PC-9 (cell line): ENCODE measurements at places on chromosomes 6 and 20. TPM values are rescaled to one million over a fixed set of nuclear protein-coding genes. Genes with fewer than 3 reads are reported as not detected.

DNA sequence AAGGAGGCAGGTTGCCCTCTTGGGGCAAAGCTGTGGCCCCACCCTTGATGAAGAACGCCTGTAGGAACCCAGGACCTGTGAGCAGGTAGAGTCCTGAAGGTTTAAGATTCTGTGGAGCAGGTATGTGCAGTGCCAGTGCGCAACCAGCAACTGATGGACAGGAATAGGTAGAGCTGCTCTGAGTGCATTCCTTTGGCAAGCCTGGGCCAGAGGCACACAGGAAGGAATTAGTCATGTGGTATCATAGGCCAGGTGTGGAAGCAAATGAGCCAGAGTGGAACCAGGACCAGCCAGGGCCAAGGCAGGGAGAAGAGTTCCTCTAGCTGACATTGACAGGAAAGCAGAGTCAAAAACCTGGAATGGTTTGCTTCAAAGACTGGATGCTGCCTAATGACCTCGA is 1.4 kb upstream of the KHDC1 start:
- DNase-seq = peak; percentile 35

DNA sequence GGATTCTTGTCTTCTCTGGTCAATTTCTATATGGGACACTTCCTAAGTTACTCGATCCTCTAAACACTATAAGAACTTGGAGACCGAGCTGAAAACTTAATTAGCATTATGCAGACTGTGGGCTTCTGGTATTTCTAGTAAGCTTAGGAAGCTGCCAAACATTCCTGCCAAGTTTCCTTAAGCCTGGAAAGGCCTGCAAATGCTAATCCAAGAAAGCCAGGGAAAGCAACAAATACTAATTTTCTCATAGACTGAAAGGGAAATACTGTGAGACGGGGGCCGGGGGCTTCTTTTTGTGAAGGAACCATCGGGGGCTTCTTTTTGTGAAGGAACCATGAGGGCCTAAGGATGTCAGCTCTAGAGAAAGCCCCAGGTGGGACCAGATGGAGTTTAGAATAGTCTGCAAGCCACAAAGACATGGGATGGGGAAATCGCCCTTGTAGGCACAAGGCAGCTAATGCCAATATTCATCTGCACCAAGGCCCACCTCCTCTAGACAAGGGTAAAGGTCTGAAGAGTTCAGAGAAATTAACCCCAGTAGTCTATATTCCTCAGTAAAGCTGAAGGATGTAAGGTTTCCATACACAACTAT is 332.4 kb upstream of the PRDM1 start:
- DNase-seq = no peak

GRCh38 chr20:51660672-51661608 is 107.2 kb downstream of the ATP9A start:
- peak; percentile 73 for DNase-seq

DNA sequence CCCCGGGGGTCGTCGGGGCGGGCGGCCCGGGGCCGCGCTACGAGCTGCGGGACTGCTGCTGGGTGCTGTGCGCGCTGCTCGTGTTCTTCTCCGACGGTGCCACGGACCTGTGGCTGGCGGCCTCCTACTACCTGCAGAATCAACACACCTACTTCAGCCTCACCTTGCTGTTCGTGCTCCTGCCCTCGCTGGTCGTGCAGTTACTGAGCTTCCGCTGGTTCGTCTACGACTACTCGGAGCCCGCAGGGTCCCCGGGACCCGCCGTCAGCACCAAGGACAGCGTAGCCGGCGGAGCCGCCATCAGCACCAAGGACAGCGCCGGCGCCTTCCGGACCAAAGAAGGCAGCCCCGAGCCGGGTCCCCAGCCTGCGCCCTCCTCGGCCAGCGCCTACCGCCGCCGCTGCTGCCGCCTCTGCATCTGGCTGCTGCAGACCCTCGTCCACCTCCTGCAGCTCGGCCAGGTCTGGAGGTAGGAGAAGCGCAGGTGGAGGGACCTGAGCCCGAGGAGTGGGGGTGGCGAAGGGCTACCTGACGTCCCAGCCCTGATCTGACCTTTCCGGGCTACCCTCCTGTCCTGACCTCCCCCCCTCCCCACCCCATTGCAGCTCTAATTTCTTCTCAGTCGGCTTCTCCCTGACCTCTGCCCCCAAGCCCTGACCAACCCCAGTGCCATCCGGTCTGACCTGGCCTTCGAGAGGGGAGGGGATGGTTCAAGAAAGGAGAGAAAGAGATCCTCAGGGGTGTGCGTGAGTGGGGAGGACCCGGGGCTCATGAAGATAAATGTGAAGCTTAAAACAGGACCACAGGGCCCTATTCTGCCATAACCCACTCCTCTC is 558 bp downstream of the XKR7 start:
- no peak for DNase-seq

DNA sequence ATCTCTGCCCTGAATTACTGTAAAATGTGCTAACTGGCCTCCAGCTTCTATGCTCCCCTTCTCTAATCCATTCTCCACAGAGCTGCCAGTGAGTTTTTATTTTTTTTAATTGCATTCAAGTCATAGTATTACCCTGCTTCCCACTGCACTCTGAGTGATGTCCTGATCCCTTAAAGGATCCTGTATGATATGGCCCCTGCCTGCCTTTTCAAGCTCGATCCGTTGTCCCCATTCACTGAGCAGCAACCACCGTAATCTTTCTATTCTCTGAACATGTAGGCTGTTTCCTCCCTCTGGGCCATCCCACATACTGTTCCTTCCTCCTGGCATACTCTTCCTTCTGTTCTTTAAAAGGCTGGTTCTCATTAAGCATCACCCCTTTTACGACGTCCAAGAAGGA is 9.3 kb downstream of the TNFRSF21 start:
- no peak for DNase-seq

GRCh38 chr6:122116119-122116834 is 283.2 kb upstream of the HSF2 start:
- no peak for DNase-seq

- DNase-seq = no peak
Observed at GRCh38 chr6:76681781-76682180, 609.3 kb upstream of the IMPG1 start.

GRCh38 chr20:19683188-19683587 is 74.9 kb upstream of the RIN2 start:
- DNase-seq = no peak

DNA sequence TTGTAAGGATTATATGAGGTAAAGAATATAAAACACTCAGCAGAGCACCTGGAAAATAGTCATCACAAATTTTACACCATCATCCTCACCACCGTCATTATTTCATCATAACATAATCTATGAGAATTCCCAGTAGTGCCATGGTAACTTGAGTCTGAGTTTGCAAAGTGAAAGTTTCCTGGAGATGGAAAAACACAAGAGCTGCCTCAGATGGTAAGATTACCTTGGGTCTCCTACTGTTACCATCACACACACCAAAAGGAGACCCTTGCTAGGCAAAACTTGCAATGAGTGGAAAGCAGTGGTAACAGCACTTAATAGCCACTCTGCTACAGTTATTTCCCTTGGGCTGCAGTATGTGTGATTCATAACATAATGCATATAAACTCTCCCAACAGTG is 589.8 kb downstream of the RNF144B start:
- no peak for DNase-seq

DNA sequence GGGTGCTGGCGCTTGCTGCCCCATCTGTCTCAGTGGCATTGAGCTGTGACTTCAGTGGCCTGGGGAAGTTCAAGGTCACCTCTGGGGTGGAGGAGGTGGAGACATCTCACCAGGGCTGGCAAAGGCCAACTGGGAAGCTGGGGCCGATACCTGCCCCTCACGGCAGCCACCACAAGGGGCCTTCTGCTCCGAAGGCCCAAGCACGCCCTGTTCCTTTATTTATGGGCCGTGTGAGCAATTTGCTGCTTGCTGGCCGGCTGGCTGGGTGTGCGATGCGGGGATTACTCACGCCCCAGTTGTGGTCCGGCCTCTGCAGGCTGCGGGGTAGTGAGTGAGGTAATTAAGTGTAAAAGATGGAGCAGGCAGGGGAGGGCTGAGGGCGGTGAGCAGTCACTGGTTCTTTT is 13.2 kb upstream of the SCRT2 start:
- peak; percentile 12 for DNase-seq

- no peak for DNase-seq
Observed at GRCh38 chr6:119584088-119584487, 234.5 kb upstream of the MAN1A1 start.

GRCh38 chr6:152750694-152751093 is at the start of gene VIP:
TSS of gene VIP (plus strand) at chr6:152750797. CDS start at chr6:152752178, 1,381 bp downstream.
- no peak for DNase-seq

- peak; percentile 26 for DNase-seq
Observed at GRCh38 chr6:112180095-112180820, 74.1 kb downstream of the LAMA4 start.

GRCh38 chr20:43994486-43995100 is 79.9 kb downstream of the TOX2 start:
- DNase-seq = no peak

DNA sequence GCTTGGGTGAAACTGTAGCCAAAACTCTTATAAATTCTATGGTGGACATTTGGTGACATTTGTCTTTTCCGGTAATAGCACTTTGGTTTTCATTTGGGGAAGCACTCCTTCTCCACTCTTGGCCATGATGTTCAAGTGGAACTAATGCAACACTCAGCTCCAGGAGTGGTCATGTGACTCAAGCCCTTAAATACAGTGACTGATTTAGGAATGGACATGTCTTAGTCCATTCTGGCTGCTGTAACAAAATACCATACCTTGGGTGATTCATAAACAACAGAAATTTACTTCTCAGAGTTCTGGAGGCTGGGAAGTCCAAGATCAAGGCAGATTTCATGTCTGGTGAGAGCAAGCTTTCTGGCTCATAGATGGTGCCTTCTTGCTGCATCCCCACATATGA is 10.8 kb upstream of the FKBP1A start:
- no peak for DNase-seq

- peak; percentile 28 for DNase-seq
Observed at GRCh38 chr6:44431118-44431725, 43.7 kb downstream of the CDC5L start.

DNA sequence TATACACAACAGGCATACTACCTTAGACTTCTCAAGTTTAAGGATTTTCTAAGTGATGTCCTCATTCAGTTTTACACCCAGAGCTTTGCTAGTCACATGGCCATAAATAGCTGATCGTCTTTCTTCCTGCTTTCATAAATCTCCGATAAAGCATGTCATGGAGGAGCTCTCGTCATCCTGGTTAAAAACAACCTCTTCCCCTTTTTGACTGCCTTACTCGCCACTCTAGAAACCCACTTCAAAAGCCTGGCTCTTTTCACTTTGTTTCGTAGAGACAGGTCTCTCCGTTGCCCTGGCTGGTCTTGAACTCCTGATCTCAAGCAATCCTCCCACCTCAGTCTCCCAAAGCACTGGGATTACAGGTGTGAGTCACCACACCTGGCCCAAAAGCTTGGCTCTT is 67.0 kb upstream of the SMIM29 start:
- DNase-seq = no peak

Gene CRNKL1
- total RNA-seq = 24.8 and 33.0 TPM in 2 replicates

Gene ACTL10
- total RNA-seq = 0.85 and 1.0 TPM in 2 replicates

Gene TCF15
- not detected in 2 replicates for total RNA-seq

Gene HLA-DOA
- total RNA-seq = not detected in 2 replicates

Gene PAK5
- not detected in 2 replicates for total RNA-seq
